ENCODE measurements at places on chromosomes 6 and 20.

DNA sequence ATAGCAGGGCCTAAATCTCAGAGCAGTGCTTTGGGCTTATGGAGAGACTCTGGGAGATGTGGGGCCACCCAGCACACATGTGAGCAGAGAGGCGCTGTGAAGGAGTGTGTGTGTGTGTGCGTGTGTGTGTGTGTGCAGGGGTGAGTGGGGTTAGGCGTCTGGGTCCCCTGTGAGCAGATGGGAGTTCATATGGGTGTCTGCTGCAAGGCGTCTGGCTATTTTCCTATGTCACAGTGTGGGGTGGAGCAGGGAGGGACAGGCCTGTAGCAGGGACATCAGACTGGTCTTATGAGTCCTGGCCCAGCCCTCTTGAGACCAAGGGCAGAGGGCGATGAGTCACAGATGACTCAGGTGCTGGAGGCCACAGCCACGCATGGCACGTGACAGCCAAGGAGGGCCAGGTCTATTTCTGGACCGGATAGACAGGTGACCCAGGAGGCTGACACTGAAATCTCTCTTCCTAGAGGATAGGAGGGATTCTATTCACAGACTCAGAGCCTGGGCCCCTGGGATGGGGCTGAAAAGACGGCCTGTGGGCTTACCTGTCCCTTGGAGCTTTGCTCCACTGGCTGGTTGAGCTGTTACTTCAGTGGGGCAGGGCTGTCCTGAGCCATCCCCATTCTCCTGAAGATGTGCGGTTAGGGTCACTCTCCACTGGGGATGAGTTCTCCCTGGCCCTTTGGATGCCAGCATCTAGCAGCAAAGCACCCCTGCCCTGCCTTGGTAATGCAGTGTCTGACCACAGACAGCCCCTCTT is 28.9 kb downstream of the VEGFA start:
- DNase-seq, result no peak

DNA sequence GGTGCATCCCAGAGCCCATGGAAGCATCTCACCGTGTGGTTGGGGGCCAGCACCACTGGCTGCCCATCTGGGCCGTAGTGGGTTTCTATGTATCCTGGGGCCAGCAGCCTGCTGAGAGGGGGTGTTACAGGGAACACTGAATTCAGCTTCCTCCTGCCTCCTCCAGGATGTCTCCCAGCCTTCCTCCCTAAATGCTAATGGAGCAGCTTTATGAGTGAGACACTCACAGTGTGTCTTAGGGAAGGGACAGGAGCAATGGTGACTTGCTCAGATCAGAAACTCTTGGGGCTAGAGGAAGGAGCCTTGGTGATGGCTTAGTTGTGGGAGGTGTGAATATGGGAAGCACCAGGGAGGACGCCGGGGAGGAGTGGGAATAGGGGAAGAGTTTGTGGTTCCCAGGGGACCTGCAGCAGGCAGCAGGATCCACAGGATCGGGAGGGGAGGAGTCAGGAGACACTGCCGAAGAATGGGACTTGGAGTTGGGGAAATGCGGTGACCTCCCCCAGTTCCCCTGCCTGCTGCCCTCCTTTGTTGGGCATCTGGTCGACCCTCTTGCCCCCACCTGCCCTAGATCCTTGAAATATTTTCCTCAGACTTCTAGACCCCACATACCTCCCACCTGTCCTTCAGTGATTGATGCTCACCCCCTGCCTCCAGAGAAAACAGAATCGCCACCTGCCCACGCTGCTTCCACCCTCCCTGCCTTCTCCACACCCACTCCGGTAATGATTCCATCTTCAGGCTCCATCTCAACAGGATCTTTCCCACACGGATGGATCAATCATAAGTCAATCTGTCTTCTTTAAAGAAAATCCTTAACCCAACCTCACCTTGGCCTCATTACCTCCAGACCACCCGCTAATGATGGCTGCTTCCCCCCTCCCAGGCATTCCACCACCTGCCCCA is 6.6 kb downstream of the ADAM33 start:
- no peak for DNase-seq

GRCh38 chr6:67350729-67351128 is 1284.4 kb upstream of the ADGRB3 start:
- no peak for DNase-seq

- DNase-seq, result no peak
Observed at GRCh38 chr6:63759605-63760105, 124.1 kb downstream of the PHF3 start.

- peak; percentile 42 for DNase-seq
Observed at GRCh38 chr6:53347921-53348370, 804 bp downstream of the ELOVL5 start.

DNA sequence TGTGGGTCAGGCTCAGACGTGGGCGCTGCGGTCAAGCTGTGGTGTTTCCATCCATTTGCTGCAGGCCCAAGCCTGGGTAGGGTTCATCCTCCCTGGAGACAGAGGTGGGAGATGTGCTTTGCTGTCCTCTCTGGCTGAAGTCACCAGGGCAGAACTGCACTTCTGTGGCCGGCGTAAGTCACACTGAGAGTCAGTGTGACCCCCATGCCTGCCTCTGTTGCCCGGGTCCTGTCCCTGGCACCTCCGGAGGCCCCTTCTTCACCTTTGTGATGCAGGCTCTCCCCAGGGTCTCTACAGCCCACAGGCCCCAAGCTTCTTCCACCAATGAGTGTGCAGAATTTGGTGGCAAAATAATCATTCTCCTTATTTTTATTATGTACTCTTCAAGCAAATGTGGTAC is 53.8 kb upstream of the DACT2 start:
- no peak for DNase-seq

DNA sequence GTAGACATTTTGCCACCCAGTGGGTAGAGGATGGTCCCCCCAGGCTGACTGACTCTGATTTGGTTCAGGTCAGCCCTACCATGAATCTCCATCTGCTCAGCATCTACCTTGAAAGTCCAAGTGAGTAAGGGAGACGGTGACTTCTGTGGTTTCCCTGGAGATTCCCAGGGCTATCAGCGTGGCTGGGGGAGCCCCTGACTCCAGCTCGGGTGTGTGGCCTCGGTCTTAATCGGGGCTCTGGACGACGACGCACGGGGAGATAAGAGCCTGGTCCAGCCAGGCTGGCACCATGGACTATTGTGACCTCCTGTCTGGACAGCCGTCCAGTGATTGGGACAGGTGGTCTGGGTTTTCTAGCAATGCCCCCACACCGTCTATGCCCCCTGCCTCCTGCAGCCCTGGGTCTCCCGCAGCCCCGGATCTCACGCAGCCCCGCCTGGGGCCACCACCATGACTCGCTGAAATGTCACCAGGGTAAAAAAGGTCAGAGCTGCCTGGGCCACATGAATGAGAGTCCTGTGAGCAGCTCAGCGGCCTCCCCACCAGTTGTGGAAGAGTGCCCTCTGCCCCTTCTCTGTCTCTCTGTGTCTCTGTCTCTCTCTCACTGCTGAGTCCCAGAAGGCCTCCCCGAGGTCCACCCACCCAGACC is 47.1 kb upstream of the GATA5 start:
- DNase-seq, result no peak

GRCh38 chr20:20398123-20398522 is 30.2 kb downstream of the INSM1 start:
- DNase-seq, result no peak

DNA sequence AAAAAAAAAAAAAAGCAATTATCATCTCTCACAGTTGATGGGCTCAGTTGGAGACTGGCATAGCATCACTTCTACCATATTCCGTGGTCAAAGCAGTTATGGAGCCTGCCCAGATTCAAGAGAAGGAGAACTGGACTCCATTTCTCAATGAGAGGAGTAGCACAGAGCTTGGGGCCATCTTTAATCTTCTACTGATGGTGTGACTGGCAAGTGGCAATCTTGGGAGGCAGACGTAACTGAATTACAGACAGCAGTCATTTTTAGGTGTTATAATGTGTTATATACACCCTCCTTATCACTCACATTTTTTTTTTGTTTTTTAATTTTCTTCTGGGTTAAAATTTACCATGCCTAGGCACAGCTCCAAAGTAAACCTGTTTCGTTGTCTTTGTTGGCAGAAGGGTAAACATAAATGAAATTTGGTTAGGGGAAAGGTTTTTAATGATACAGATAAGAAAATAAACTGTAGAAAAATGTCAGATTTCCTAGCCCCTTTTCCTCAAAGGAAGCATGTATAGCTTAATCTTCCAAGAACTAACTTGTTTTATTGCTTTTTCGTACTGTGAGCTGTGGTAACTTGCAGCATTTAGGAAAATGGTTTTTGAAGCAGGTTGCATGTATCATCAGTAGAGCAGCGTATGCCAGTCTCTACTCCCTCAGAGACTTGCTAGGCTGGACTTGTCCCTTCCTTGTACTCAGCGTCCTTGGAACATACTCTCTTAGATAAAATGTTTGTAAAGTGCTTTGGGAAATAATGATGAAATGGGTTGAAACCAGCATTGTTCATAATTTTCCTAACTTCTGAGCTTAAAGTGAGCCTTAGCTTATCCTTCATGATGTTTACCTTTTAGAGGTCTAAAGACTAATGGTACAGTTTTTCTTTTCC is 25.7 kb downstream of the ZFAND3 start:
- DNase-seq, result no peak

GRCh38 chr6:141097471-141097870 is 1035.3 kb upstream of the GJE1 start:
- no peak for DNase-seq

DNA sequence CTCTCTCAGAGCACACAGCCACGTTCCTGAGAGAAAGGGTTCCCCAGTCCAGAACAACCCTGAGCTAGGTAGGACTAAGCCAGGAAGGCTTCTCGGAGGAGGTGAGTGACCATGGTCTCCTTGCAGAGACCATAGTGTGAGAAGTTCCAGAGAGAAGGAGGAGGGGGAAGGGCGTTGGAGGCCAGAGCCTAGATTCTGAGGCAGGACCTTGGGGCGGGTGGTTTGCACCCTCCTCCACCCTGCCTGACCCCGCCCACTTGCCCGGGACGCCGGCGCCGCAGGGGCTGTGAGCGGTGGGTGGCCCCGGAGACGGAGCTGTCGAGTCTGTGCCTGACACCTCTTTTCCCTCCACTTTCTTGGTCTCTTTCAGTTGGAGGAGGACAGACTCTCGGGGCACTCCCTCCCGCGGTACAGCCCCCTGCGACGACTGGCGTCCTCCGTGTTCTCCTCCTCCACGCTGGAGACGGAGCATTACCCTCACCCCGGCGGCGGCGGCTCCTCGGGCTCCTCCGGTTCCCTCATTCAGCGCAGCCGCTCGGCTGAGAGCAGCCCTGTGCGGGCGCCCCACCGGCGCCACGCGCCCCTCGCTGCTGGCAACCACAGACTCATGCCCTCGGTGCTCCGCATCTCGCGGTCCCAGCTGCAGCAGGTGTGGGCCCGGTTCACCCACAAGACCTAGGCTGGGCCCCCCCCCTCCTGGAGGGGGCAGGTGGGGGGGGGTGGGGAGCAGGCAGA is 26.2 kb downstream of the TTBK1 start:
- peak; percentile 32 for DNase-seq

DNA sequence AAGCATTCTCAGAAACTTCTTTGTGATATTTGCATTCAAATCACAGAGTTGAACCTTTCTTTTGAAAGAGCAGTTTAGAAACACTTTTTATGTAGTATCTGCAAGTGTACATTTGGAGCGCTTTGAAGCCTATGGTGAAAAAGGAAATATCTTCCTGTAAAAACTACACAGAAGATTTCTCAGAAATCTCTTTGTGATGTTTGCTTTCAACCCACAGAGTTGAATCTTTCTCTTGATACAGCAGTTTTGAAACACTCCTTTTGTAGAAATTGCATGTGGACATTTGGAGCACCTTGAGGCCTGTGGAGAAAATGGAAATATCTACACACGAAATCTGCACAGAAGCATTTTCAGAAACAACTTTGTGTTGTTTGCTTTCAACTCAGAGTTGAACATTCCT is 612.3 kb upstream of the ZNF337 start:
- no peak for DNase-seq

DNA sequence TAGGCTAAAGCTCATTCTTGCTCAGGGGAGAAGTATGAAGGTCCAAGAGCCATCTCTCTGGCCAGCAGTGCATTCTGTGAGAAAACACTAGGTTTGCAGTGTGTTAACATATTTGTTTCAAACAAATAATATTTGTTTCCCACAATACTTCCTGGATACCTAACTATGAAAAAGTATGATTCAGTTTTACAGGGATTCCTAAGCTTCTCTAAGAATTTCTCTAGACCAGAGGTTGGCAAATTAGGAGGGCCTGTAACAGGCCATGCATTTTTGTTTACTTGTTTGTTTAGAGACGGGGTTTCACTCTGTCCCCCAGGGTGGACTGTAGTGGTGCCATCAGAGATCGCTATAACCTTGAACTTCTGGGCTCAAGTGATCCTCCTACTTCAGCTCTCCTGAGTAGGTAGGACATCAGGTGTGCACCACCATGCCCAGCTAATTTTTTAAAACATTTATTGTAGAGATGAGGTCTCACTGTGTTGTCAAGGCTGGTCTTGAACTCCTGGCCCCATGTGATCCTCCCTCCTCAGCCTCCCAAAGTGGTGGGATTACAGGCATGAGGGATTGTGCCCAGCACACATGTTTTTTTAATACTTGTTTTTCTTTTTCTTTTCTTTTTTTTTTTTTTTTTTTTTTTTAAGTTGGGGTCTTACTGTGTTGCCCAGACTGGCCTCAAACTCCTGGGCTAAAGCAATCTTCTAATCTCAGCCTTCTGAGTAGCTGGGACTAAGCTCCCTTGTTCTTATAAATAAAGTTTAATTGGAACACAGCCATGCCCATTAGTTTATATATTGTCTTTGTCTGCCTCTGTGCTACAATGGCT is 71.7 kb downstream of the ADGRG6 start:
- no peak for DNase-seq

DNA sequence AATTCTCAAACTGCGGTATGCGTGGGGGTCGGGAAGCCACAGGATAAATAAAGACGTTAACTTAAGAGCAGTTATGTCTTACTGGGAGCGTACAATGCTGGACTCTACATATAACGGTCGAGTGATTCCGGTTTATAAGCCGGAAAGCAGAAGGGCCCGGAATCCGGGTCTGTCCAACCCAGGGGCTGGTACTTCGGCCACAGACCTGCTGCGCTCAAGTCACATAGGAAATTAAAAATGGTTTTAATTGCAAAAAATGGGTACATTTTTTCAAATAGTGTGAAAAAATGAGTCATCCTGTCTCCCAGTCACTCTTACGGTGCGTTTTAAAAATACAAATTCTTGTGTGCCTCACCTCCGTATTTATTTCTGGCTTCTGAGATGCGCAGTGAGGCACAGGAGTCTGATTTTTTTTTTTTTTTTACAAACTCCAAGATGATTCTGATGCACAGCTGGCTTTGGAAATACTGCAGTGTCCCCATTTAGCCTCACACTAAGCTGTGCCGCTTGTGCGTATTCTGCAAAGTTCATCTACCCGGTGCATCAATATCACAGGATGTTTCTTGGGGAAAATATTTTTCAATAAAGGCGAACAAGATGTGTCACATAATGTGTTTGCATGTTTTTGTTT is 1.0 kb downstream of the PCIF1 start:
- no peak for DNase-seq

All from stimulated activated CD8-positive, alpha-beta memory T cell treated with anti-CD3 and anti-CD28 coated beads, Interleukin-7, amount 100 ng/mL, for 4 hours (primary cell).